Heart left ventricle (tissue), 16 donors: ENCODE measurements at places on chromosomes 5 and 9. TPM values are rescaled to one million over a fixed set of nuclear protein-coding genes. Genes with fewer than 3 reads are reported as not detected.
A peak's percentile ranks its signal among the peaks of the same experiment; 100 is the strongest.

GRCh38 chr9:124007565-124008302, 3.8 kb upstream of the LHX2 start:
- DNase-seq, result no peak

The EIF4E1B gene
- not detected for total RNA-seq

The PCDHGA5 gene
- 7.2 TPM for total RNA-seq

The C1QTNF2 gene
- 0.78 TPM for total RNA-seq

GRCh38 chr5:157348049-157348400, 82.1 kb downstream of the CYFIP2 start:
- DNase-seq, result no peak

GRCh38 chr9:116234081-116234480, 80.5 kb downstream of the PAPPA start:
- DNase-seq, result peak; percentile 10

- no peak for DNase-seq
Measured at GRCh38 chr9:37290940-37291485, 131.5 kb upstream of the GRHPR start.

The KIAA0825 gene
- 2.7 TPM for total RNA-seq

The SOHLH1 gene
- not detected for total RNA-seq

The ALDH1A1 gene
- 9.5 TPM for total RNA-seq

The PTGER4 gene
- 6.4 TPM for total RNA-seq

GRCh38 chr9:91100878-91101450, 260.8 kb downstream of the AUH start:
- peak; percentile 74 for DNase-seq

The TEX48 gene
- total RNA-seq, result not detected

The ZNF483 gene
- total RNA-seq, result 7.9 TPM

The STPG3 gene
- not detected for total RNA-seq

- DNase-seq, result no peak
Measured at GRCh38 chr5:33827885-33828284, 63.9 kb downstream of the ADAMTS12 start.

DNA sequence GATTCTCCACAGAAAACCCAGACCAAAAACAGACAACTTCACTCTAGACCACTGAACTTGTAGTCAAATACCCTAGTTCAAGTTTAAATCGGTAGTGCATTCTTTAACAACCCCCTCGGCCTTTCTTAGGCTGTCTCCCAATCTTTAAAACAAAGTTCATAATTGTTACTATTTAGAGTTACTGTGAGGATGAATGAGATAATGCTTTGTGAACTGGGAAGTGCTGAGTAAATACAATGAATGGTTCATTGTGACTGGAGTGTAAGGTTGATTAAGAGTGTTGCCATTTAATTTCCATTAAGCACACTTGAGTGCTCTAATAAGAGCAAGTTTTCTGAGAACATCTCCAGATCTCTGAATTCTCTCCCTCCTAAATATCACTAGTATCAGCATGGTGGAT, 228.8 kb upstream of the PIK3R1 start:
- no peak for DNase-seq

DNA sequence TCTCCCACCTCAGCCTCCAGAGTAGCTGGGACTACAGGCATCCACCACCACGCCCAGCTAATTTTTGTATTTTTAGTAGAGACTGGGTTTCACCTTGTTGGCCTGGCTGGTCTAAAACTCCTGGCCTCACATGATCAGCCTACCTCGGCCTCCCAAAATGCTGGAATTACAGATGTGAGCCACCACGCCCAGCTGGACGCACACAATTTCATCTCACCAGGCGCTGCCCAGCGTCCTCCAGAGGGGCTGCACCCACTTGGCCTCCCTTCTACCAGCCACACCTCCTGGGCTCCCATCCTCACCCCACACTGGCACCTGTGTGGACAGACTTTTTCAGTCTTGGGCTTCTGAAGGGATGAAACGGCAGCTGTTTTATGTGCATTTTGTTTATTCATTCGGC, 3.8 kb upstream of the EXOC3 start:
- DNase-seq, result no peak

- no peak for DNase-seq
Measured at GRCh38 chr5:35324679-35325078, 94.4 kb upstream of the PRLR start.

The DNM1 gene
- 3.4 TPM for total RNA-seq

DNA sequence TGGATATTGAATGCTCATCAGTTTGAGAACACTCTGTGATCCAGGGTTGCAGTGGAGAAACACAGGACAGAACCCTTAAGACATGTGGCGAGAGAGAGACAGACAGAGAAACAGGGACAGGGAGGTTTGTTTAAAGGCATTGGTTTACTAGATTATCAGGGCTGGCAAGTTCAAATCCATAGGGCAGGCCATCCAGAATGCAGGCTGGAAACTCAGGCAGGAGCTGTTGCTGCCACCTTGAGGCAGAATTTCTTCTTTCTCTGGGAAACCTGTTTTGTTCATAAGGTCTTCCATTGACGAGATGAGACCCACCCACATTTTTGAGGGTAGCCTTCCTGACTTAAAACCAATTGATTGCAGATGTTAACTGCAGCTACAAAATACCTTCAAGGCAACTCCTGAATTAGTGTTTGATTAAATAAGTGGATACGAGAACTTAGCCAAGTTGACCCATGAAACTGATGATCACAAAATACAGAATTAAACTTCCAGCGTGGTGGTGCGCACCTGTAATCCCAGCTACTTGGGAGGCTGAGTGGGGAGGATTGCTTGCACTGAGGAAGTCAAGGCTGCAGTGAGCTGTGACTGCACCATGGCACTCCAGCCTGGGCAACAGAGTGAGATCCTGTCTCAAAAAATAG, 55.9 kb downstream of the NSUN2 start:
- no peak for DNase-seq

The FABP6 gene
- total RNA-seq, result 2.7 TPM

DNA sequence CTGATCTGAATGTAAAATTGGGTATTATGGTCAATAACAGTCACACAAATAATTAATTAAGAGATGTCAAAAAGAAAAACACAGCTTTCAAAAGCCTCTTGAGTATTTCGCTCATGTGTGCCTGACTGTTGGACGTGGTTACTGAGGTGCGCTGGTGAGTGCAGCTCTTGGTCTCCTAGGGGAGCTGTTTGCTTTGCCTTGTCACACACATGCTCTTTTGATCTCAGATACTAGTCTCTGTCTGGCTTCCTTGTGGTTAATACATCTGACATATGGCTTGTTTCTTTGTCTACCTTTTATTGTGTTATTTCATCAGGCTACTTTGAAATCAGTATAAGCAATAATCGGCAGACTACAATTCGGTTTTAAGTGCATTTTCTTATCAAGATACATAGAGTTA, 51.5 kb downstream of the PCSK1 start:
- peak; percentile 13 for DNase-seq

DNA sequence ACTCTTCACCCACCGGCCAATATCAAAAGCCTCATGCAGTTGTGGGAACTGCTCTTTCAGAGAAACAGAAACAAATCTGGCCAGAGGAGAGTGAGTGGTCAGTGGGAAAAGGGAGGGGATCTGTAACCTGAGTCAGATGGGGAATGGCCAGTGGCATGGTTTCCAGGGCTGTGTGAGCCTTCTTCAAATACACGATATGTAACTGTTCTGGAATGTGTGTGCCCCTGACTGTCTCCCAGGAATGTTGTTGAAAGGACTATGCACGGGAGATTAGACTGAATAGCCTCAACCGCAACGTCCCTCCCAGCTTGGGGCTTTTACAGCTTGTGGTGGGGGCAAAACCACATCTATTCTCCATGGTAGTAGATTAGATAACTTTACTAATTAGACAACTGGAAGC, 60.8 kb downstream of the SH3TC2 start:
- DNase-seq, result no peak

The PCDHGB1 gene
- 5.8 TPM for total RNA-seq

GRCh38 chr5:30401479-30402058, 791.9 kb upstream of the CDH6 start:
- DNase-seq, result no peak

The SPRY4 gene
- total RNA-seq, result 7.7 TPM

DNA sequence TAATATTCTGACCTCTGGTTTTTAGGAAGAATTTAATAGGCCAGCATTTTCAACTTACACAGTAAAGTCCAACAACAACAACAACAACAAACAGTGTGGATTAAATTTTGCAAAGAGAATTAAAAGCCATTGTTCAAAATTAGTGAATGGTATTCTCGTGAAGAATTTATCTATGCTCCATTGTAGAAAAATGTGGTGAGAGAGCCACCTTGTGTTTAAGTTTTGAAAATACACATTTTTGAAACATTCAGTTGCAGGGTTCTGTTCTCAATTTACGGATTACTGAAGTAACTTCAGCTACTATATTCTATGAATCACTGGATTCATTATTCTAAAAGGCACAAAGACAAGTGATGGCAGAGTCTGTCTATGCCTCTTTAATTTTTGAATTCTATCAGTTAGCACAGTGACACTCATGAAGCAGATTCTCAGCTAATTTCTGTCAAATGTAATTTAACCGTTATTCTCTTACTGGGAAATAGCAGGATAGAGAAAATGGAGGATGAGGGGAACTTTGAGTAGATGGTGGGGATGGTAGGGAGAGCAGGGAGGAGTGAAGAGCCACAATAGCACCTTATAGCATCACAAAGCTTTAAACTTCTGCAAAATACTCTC, 11.0 kb downstream of the CCDC152 start:
- no peak for DNase-seq
